ENCODE measurements at places on chromosomes 5 and 9.
A peak's percentile ranks its signal among the peaks of the same experiment; 100 is the strongest.

DNA sequence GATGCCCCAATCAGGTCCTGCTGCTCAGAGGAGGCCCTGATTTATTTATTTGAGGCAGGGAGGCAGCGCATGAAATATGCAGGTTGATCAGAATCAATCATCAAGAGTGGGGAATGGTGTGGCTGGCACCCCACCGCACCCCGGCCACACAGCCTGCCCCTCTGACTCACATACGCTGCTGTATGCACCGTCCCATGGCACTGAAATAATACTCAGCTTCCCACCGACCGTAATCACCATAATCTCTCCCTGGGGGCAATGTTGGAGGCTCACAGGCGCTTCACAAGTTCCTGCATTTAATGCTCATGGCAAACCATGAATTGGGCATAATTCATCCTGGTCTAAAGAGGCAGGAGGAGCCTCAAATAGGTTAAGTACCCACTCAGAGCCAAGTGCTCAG, 141.2 kb upstream of the TBC1D2 start:
- no peak for DNase-seq

GRCh38 chr9:33341182-33341581, 50.9 kb downstream of the NFX1 start:
- DNase-seq = no peak

DNA sequence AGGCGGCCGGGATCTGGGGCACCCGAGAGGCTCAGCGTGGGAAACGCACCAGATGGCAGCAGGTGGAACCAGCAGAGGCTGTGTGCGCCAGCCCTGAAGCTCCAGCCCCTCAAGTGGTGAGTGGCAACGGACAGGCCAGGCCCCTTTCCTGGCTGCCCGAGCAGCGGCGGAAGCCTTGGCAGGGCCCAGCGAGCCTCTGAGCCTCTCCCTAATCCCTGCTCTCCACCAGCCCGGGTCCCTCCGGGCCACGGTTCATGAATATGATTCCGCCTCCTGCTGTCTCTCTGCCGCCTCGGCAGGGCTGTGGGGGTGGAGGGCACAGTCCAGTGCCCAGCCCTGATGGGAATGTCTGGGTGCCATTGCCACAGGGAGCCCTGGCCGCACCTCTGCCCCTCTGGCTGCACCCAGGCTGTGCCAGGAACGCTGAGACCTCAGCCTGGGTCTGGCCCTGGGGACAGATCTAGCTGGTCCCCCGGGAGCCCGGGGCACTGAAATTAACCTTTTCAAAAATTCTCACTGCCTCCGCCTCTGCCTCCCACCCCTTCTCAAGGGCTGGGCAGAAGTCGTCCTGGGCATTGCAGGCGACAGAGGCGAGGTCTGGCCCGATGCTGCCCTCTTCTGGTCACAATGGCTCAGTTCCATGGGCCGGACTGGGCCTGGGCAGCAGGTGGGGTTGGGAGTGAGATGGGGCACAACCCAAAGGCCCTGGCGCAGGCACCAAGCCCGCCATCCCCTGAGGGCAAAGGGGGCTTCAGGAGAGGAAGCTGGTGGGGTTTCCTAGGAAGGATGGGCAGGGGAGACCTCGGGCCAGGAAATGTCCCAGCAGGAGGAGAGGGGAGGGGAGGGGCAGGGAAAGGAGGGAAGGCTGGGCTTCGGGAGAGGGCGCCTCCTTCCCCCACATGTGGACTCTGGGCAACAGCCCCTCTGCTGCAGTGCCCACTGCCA, 20.3 kb downstream of the CCDC187 start:
- DNase-seq = peak; percentile 23

DNA sequence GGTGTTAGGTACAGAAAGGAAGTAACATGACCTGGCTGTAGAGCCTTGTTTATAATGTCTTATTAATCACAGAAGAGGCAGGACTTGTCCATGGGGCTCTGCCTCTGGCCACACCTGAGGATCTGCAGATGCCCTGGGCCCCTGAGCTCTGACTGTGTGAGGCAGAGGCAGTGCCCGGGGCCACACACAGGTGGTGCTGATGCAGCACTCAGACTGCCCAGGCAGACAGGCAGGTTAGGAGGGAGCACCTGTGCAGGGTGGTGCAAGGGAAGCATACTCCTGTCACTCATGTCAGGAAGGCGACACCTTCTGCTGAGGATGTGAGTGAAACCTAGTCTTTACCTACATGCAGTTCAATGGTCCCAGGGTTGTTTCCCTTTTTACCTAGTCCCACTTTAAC, 88.7 kb downstream of the CFAP90 start:
- DNase-seq = no peak

GRCh38 chr5:108661590-108662219, 86.0 kb upstream of the FER start:
- no peak for DNase-seq

- DNase-seq = no peak
Observed at GRCh38 chr5:123659011-123659410, 147.0 kb downstream of the CSNK1G3 start.

GRCh38 chr9:105854026-105854782, 159.9 kb downstream of the TMEM38B start:
- DNase-seq = no peak

DNA sequence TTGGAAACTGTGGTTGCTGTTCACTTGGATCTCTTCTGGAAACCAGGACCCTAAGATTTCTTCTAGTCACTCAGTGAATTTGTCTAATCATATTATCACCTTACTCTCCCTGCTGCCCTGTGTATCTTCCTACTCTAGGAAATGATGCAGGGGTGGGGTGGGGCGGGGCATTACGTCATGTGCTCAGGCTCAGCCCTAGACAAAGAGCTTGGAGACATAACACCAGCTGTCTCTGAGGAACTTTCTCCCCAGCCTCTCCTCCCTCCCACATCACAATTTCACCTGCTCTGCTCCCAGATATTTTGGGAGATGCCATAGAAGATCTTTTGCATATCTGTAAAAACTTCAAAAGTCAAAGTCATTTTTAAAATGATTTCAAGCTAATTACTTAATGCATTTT, 470.4 kb downstream of the ZSWIM6 start:
- DNase-seq = no peak

DNA sequence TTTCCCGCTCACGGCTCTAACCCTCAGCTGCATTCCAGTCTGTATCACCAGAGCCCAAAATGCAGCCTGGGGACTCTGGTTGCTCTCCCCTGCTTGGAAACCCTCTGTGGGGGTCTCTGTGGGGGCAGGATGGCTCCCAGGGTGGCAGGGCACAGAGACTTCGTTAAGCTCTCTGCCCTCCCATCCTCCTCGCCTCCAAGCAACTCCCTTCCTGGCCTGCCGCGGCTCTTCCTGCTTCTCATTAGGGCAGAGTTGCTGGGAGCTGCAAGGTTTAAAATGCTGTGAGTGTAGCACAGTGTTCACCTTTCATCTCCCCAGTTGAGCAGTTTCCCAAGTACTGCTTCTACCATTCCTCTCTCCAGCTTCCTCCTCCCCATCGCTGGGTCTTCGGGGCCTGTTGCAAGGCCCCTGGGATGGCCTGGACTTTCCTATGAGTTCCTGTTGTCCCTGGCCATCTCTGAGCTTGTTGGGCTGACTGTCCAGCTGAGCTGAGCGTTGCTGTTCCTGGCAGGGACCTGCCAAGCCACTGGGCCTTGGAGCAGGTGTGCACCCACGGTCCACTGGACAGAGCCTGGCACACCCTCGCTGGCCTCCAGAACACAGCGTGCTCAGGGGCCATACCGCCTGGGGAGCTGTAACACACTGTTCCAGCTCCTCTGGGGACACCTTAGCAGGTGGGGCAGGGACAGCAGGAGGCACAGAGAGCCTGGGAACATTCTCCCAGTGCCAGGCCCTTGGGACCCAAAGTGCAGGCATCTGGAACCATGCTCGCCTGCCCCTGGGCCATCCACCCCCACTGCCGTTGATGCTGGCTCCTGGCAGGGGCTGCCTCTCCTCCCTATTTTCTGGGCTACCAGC, 188.4 kb downstream of the C9orf50 start:
- no peak for DNase-seq

DNA sequence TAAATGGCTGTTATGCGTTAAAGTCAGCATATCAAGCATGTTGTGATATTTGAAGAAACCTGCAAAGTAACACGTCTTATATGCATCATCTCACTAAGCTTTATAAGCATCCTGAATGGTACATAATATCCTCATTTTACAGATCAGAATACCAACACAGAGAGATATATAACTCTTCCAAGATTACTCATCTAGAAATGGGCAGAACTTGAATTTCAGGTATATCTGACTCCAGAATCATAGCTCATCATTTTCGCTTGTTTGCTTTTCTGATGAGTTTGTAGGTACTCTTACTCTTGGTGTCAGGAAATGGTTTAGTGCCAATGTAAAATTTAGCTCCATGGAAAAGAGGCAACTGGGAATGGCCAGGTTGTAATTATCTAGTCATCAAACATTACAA, 232.3 kb upstream of the ANKH start:
- DNase-seq = no peak

DNA sequence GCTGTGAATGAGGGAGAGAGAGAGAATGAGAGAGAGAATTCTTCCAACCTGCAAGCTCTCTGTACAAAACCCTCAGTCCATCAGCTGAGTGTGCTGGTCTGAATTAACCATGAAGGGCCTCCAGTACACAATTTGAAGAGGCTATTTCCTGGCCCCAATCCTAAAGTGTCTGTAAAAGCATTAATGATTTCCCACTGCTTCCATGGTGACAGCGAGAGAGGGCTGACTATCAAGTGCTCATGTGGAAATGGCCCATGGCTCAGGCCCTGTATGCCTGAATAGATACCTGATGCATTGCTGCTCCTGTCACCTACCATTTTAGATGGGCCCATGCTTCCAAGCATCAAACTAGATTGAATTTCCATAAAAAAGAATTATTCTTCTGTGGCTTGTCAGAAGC, 592.4 kb downstream of the KIF4B start:
- no peak for DNase-seq

- DNase-seq = no peak
Observed at GRCh38 chr9:99070681-99071080, 34.2 kb upstream of the TGFBR1 start.

- no peak for DNase-seq
Observed at GRCh38 chr5:83947763-83948162, 227.1 kb upstream of the HAPLN1 start.

DNA sequence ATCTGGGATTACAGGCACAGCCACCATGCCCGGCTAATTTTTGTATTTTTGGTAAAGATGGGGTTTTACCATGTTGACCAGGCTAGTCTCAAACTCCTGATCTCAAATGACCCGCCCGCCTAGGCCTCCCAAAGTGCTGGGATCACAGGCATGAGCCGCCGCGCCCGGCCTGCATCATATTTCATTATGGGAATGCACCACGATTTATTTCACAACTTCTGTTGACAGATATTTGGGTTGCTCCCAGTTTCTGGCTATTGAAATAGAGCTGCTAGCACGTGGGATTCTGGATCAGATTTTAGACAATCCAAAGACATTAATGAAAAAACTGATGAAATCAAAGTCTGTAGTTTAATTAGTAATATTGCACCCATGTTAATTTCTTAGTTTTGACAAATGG, 48.4 kb upstream of the FUBP3 start:
- no peak for DNase-seq

- no peak for DNase-seq
Observed at GRCh38 chr9:27352457-27353165, 55.7 kb upstream of the EQTN start.

GRCh38 chr9:33249983-33250382, 10.0 kb downstream of the SPINK4 start:
- no peak for DNase-seq

DNA sequence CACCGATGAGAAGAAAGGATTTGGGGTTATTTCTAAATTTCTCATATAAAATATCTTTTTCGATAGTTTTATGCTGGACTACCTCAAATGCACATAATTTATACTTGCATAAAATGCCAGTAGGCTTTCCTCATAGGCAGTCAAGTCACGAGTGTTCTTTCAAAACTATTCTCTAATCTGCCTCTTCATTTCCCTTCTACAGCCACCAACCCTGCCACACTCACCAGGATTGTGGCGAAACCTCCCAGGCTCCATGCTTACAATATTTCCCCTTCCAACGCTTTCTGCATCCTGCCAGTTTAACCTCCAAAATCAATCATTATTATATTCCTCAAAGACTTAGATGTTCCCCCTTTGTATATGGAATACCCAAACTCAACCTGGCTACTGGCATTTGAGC, 65.4 kb downstream of the FRMD3 start:
- no peak for DNase-seq

DNA sequence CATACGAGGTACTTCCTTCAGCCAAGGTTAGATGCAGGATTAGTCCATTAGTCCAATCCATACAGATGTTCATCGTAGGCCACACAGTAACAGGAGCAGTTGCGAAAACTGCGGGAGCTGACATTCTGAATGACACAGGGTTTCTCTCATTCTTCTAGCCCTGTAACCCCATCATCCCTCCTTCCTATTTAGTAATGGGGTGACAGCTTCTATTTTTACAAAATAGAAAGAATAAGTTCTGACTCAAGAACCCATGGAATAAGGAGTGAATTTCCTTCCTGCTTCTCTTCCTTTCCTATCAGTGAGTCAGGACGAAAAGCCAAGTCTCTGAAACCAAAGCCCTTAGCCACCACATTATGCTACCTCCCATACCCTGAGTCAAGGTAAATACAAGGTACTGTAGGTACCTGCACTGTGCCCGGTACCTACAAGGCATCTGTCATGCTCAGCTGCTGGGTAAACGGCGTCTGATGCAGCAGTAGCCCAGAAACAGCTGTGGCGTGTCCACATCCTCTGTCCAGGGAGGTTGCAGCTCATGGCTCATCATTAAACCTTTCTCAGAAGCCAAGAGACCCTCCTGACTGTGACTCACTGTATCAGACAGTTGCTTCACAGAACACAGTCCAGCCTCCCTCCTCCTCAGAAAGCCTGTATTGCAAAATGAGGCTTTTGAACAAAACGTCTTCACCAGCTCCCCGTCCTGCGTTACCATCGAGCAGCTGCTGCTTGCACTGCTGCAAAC, 84.2 kb downstream of the ESM1 start:
- DNase-seq = no peak

DNA sequence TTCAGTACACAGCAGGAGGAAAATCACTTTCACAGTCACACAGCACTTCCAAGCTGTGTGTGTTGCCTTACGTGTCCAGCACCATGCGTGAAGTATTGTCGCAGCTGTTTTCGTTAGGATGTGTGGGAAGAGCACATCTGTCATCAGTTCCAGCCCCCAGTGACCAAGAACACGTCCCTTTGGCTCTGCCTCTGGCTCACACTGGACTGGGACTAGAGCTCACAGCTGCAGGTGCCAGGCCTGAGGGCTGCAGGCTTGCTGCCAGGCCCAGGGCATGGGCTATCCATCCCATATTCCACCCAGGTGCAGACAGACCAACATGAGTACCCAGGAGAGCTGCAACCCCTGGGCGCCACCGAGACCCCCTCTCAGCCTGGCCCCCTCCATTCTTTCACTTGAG, 60.5 kb upstream of the ANKRD33B start:
- no peak for DNase-seq
